ENCODE measurements at places on chromosomes 11 and 22. TPM values are rescaled to one million over a fixed set of nuclear protein-coding genes. Genes with fewer than 3 reads are reported as not detected.

GRCh38 chr22:36587289-36588154 lies 58.6 kb upstream of the EIF3D start:
- peak; percentile 58 for DNase-seq

GRCh38 chr11:125079878-125080530 lies 16.9 kb downstream of the SLC37A2 start:
- no peak for DNase-seq

DNA sequence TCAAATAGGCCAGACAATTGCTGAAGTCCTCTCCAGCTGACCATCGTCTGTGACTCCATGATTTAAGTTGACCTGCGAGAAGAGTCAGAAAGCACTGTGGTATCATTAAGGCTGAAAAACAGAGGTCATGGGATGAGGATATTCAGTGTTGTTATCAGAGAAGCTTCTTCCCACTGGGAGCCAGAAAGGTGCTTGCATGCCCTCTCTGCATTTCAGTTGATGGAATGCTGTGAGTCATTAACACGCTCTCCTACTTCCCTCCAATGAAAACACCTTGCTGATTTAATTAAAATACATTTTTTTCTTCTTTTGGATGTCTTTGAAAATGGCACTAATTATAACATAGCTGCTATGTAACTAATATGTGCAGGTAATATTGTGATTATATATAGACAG lies 667.0 kb downstream of the NTM start:
- no peak for DNase-seq

DNA sequence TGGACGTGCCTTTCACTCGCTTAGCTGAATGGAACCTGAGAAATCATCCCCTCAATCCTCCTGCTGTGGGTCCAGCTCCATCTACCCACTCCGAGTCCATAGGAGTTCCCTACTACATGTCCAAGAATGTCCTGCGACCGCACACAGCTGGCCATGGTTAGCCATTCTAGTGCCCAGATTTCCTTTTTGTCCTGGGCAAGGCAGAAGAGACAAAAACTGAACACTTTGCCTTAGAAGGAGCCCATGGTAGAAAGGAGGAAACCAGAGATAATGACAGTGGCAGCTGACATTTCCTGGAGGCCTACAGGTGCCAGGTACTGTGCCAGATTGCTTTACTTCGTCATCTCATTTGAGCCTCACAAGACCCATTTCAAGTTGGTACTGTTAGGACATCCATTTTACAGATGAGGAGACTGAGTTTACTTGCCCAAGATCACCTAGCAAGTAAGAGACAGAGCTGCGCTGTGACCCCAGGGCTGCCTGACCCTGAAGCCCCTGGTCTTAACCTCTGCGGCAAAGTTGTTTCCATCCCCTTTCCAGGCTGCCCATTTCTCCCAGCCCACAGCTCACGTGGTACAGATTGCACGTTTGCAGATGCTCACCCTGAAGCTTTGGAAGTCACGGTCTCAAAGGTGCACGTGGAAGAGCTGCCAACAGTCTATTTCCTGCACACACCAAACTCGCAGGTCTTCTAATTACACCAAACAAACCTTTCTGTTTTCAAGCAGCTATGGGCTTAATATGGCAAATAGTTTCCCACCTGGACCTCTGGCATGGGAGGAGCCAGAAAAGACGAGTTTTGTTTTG lies 112.7 kb downstream of the ZBTB16 start:
- no peak for DNase-seq

DNA sequence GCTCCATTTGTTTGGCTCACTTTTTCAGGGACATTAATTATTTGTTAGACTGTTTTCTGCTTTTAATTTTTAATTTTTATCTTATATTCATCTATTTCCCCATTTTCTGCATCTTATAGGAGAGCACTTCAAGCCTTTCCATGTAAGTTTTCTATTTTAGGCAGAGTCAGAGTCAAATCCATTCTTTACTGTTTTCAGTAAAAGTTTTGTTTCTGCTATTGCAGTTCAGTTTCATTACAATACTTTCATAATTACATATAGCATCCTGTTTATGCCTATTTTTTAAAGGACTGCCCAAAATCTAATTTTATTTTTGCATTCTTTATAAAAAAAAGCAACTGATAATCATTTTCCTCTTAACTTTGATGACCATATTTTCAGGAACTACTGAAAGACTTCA lies 3.8 kb upstream of the OR10A5 start:
- DNase-seq, result no peak

The CALCB gene
- total RNA-seq, result 0.19 TPM

The PRPF19 gene
- 250 TPM for total RNA-seq

The ART1 gene
- not detected for total RNA-seq

The OR56A1 gene
- total RNA-seq, result not detected

The OR51I1 gene
- 2.9 TPM for total RNA-seq
